ENCODE measurements at places on chromosomes 5 and 9.
A peak's percentile ranks its signal among the peaks of the same experiment; 100 is the strongest.

DNA sequence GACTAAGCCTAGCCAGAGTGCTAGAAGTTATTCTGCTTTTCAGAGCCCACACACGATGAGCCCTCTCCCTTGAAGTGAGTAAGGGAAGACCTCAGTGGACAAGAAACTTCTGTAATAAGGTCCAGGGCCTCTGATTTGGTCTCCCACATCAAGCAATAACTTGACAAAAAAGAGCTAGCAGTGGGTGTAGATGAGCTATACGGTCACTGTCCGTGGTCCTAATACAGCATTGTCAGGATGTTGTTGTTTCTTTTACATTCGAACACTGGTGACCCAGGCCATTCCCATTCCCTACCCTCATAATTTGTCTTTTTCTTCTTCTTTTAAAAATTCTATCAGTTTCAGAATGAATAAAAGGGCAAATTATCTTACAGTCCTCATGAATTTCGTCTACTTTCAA, 5.2 kb downstream of the PCSK1 start:
- DNase-seq, result no peak

- DNase-seq, result no peak
Observed at GRCh38 chr5:41966401-41967105, 41.5 kb downstream of the FBXO4 start.

DNA sequence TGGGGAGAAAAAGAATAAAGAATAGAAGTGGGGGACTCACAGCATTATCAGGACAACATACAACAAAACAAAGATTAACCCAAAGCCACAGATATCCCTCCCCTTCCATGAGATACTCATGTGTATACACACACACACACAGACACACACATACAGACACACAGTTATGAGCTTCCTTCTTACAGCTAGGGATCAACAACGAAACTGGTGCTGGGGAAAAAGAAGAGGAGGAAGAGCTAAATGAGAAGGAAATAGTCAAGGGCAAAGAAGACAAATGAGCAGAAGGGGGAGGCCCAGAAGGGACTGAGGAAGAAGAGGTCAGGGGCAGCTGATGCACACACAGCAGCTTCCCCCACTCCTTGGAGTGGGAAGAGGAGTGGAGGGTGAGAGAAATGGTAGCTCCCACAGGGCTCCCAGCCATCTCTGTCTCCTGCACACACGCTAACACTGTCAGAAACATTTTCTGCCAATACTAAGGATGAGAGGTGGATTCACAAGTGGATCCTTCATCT, 66.2 kb downstream of the SIL1 start:
- no peak for DNase-seq

GRCh38 chr5:127754259-127754658, 51.1 kb downstream of the CCDC192 start:
- DNase-seq, result no peak

DNA sequence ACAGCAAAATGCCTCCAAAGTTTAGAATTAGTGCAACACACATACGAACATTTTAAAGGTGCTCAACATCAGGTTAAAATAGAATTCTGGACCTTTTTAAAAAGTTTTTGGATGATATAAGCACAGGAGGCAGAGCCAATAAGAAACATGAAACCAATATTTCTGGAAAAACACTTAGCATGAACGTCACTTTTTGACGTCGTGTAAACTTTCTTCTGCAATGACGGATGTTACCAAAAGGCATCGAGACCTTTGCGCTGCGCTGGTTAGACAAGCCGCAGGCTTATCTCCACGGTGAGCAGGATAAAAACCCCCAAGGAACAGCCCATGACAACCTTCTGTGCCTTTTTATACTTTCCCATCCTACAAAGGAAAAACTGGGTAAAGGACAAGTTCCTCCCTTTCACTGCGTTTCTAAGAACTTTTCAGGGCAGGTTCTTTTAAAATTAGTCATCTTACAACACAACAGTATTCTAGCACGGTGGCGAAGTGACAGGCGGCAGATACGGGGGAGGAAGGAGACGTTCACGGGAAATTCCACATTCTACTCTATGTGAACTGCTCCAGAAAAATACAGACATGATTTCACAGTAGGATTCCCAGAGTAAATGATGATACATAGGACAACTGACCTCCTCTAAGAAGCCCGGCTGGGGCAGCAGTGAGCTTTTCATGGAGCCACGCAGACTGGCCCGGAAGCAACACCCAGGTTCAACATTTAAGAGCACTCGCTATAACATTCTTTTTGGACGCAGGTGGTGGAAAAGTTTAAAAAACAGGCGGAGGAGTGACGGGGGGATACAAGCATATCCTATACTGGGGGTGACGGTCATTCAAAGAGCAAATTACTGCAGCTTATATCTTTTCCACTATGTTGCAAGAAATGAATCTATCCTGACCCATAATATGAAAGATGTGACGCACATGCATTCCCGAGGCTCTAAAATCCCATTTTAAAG, 52.4 kb downstream of the USP20 start:
- DNase-seq, result no peak

- DNase-seq, result no peak
Observed at GRCh38 chr5:40333459-40334241, 346.1 kb upstream of the PTGER4 start.

GRCh38 chr5:146329697-146330096, 8.9 kb upstream of the POU4F3 start:
- DNase-seq, result no peak

DNA sequence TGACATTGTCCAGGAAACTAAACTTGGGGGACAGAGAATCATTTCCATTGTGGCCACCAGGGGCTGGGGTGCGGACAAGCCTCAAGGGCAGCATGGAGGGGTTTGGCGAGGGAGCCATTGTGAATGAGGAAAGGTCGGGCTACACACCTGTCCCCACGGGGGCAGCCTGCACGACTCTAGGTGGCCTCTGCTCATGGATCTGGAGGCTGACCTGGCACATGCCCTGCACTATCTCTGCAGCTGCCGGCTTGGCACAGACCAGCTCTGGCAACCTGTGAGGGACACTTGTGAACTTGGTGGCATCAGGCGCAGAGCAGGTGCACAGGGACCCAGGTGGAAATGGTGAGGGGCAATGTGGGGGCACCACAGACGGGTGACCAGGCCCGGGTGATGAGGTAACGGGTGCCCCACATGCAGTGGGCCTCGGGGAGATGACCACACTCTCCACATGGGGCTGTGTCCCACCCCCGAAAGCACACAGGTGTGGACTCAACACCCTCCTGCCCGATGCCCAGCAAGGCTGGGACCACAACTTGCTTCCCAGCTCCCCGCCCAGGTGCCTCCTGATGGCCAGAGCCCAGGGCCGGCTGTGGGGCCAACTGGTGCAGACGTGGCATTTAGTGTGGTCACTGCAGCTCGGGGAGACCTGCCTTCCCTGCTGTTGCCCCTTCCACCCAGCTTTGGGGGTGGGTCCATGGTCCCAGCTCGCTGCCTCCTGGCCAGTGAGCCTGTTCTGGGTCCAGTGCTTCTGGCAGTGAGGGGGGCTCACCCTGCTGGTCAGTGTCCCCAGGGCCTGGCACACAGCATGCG, 60.9 kb upstream of the UBAC1 start:
- DNase-seq, result no peak

DNA sequence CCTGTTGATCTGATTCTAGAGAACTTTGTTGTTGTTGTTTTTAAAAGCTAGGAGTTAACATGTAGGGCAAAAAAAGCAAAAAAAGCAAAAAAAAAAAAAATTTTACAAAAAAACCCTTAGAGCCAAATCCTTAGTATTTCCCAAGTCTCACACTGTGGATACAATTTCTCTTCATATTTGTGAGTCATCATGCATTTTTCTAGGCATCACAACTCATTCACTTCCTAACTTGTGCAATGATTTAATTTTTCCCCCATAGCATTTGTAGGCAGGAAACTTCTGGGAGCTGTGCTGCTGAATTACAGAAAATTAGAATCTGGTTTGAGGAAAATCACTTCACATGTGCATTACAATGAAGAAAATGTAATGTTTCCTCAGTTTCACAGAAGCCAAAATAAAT, 91.9 kb downstream of the MARCHF3 start:
- DNase-seq, result no peak

DNA sequence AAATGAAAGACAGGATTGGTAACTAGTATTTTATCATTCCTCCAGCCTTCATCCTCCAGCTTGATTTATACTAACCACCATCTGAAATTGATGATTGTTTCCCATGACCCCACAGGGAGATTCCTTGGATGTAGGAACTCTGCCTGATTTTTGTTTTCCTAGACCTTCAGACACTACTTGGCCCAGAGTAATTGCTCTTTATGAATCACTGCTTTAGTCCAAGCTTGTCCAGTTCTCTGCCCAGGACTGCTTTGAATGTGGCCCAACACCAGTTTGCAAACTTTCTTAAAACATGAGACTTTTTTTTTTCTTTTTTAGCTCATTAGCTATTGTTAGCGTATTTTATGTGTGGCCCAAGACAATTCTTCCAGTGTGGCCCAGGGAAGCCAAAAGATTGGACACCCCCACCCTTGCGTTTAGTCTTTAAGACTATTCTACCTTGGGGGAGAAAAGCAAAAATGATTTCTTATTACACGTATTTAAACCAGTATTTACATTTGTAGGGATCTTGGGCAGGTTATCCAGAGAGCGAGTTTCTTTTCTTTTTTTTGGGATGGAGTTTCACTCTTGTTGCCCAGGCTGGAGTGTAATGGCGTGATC, 18.4 kb downstream of the BASP1 start:
- no peak for DNase-seq

DNA sequence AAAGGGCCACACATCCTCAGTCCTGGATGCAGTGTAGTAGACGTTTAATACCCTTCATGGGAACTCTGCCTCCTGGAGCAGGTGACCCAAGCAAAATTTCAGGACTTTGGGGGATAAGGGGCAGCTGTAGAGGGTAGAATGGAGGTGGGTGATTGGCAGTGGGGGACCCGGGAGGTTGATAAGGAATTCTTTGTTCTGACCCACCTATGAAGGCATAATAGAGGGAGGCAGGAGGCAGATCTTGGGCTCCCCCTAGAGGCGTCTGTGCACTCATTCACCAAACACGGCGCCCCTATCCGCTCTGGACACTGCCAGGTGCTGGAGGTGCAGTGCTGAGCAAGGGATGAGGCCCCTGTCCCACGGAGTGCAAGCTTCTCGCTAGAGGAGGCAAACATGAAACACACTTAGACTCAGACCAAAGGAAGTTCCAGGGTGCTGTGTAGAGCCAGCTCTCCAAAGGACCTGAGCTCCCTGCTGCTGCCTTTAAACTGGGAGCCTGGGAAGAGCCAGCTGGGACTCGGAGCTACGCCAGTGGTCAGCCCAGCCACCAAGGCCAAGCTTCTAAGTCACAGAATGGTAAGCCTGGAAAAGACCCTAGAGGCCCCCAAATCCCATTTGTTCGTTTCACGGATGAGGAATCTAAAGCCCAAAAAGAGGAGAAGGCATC, 7.7 kb downstream of the IL17B start:
- DNase-seq, result peak; percentile 25

DNA sequence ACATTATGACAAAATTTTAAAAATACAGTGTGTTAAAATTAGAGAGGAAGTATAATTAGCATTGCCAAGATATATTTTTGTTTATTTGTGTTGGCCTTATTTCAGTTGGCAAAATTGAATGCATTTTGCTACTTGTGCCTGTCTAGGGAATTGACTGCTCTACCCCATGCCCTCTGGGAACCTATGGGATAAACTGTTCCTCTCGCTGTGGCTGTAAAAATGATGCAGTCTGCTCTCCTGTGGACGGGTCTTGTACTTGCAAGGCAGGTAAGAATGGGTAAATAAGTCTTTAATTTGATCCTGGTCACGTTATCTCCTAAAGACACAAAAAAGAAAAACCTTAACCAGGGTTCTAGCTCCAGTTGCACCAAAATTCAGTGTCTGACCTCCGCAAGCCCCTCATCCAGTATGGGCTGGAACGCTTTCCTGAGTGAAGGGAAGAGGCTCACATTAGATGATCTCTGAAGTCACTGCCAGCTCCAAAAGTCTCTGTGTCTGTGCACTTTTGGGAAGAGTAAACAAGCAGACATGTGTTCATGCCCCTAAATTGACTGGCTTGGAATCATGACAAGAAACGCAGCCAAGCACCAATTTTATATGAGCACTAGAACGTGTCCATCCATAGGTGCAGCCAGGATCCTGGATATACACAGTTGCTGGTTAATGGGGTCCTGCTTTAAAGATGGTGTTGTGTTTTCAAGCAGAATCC, 98.3 kb upstream of the PRRC1 start:
- DNase-seq, result no peak

Data from SHP77 treated with DMSO at 0.1 percent for 48 hours (cell line).